ENCODE measurements at places on chromosomes 7 and 10.
A peak's percentile ranks its signal among the peaks of the same experiment; 100 is the strongest.

GRCh38 chr10:95404462-95404858, 113.7 kb upstream of the PDLIM1 start:
- no peak for DNase-seq

- DNase-seq: peak; percentile 65
Measured at GRCh38 chr10:90858461-90858968, 676 bp upstream of the HTR7 start.

DNA sequence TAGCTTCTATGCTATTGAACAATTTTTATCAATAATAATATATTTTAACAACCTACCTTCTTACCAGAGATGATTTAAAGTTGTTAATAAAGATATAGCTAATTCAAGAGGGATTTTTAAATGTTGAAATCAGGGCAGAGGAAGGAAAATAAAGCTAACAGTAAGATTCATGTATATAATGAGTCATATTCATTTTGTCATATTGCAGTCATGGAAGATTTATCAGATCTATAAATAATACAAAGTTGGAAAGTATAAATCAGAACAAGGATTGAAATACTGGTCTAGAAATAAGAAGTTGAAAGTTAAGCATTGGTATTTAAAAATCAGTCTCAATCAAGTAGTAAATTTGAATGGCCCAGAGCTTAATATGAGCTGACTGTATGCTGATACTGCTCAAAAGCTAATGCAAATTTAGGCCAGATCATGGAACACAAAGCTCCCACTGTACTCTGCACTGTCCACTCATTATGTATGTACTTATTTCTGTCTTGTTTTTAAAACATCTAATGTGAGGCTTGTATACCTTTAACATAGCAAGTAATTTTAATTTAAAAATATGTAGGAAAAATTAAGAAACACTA, 196.9 kb downstream of the ZEB1 start:
- DNase-seq: peak; percentile 40

DNA sequence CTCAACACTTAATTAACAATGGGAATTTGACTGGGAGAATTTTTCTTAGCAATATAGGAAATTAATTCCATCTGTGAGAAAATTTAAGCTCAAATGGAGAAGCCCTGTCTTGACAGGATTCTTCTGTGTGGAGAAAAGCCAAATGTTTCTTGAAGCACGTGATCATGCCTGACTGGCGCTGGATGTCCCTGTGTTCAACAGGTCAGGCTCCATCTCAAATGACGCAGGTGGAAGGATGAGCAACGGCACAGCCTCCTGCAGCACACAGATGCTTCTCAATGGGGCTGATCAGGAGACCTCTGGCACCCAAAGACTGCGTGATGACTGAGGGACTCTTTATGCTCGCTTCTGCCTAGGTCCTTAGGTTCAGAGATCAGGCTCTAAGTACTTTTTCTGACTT, 143.8 kb downstream of the RSU1 start:
- DNase-seq: no peak

DNA sequence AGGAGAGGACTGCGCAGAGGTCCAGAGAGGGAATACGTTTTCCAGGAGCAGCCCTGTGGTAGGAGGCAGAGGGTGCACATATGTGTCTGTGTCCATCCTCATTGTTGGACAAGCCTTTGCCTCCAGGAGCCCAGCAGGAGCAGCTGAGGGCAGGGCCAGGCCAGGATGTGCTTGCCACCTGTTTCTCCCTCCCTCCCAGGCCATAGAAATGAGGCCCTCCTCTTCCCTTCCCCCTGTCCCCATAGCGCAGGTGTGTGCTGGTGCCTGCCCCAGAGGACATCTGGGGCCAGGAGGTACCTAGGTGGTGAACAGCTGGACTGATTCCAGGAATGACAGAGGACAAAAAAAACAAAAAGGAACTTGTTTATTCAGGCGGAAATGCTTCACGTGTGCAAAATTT, 10.5 kb upstream of the CXCL12 start:
- DNase-seq: no peak

- DNase-seq: no peak
Measured at GRCh38 chr10:97131181-97131628, 54.6 kb downstream of the SLIT1 start.

DNA sequence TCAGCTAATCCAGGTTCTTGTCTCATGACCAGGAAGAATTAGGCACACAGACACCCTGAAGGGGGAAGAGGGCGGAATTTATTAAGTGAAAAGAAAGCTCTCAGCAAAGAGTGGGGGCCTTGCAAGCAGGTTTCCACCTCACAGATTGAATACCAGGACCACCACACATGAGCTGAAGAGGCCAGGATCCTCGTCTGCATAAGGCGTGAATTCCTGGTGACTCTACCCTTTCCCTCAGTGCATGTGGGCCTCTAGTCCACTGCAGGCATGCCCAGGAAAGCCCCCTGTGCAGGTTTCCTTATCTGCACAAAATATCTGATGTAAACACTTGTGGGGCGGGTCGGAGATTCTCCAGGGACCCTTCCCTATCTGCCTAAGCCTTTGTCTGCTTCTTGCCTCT, 782.1 kb upstream of the LRRN3 start:
- no peak for DNase-seq

- DNase-seq: no peak
Measured at GRCh38 chr10:92354587-92354986, 63.6 kb downstream of the MARCHF5 start.

All from inflammatory macrophage treated with lipopolysaccharide for 4 hours (primary cell).